Astrocyte of the spinal cord (primary cell): ENCODE measurements at places on chromosomes 1 and 21.
A peak's percentile ranks its signal among the peaks of the same experiment; 100 is the strongest.

DNA sequence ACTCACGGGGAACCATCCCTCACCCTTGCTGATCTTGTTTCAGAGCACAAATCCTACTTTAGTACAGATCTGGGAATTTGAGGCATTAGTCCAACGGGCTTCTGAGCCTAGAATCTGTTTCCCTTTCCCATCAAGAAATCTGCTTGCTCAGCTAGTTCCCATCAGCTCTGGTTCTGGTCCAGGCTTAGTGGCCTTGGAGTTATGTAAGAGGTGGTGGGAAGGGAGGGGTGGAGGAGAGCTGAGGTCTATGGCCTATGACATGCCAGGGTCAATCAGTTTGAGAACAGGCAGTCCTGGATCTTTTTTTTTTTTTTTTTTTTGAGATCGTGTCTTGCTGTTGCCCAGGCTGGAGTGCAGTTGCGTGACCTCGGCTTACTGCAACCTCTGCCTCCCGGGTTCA, 4.1 kb downstream of the GSTM1 start:
- no peak for DNase-seq

- no peak for DNase-seq
Measured at GRCh38 chr21:15152591-15152990, 87.8 kb upstream of the NRIP1 start.

DNA sequence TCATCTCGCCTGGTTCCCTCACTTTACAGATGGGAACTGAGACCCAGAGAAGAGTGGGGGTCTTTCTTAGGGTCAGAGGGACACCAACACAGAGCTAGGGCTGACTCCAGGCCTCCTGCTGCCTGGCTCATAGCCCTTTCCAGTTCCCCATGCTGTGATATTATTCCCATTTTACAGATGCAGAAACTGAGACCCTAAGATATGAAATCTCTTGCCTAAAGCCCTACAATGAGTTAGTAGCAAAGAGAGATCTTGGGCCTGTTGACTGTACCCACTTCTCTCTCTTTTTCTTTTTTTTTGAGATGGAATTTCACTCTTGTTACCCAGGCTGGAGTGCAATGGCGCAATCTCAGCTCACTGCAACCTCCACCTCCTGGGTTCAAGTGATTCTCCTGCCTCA, 49.9 kb downstream of the SLC9A1 start:
- no peak for DNase-seq

DNA sequence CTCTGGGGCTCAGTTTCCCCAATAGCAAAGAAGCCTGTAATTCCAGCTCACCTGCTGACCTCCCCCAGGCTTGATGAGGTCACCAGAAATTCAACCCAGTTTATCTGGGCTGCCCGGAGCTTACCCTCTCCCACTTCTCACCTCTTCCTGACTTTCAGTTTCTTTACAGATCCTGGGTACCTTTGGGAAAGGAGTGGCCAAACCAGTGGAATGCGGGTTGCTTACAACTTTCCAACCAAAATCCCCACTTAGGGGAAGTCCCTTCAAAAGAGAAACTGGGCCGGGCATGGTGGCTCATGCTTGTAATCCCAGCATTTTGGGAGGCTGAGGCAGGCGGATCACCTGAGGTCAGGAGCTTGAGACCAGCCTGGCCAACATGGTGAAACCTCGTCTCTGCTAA, 5.9 kb upstream of the MARCKSL1 start:
- DNase-seq = no peak

- DNase-seq = no peak
Measured at GRCh38 chr1:235767795-235768194, 98.9 kb downstream of the LYST start.

- peak; percentile 16 for DNase-seq
Measured at GRCh38 chr1:196516373-196516772, 91.9 kb downstream of the KCNT2 start.

- no peak for DNase-seq
Measured at GRCh38 chr1:58931024-58931423, 147.2 kb upstream of the JUN start.

- DNase-seq = no peak
Measured at GRCh38 chr1:4656533-4657140, 2.2 kb downstream of the AJAP1 start.
